ENCODE measurements at places on chromosomes 2 and 18. TPM values are rescaled to one million over a fixed set of nuclear protein-coding genes. Genes with fewer than 3 reads are reported as not detected.
A peak's percentile ranks its signal among the peaks of the same experiment; 100 is the strongest.

DNA sequence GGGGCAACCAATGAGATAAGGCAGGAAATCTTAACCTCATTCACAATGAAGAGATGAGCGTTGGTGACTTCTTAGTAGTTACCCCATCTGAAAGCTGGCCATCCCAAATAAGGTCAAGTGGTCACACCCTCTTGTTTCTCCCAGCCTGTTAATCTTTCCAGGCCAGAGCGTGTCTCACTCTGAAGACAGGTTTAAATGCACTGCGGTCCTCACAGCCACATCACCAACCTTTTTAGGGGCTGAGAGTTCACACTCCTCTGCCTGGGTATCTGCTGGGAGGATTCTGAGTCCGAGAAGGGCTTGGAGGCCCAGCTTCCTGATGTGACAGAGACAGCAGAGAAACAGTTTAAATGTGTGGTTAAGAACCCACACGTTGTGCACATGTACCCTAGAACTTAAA lies 13.3 kb upstream of the CNGA3 start:
- no peak for DNase-seq

GRCh38 chr2:230823264-230823964 lies 41.3 kb upstream of the ITM2C start:
- no peak for DNase-seq

- DNase-seq, result no peak
These were observed 4.5 kb downstream of the INPP5D start for GRCh38 chr2:233064530-233065199.

DNA sequence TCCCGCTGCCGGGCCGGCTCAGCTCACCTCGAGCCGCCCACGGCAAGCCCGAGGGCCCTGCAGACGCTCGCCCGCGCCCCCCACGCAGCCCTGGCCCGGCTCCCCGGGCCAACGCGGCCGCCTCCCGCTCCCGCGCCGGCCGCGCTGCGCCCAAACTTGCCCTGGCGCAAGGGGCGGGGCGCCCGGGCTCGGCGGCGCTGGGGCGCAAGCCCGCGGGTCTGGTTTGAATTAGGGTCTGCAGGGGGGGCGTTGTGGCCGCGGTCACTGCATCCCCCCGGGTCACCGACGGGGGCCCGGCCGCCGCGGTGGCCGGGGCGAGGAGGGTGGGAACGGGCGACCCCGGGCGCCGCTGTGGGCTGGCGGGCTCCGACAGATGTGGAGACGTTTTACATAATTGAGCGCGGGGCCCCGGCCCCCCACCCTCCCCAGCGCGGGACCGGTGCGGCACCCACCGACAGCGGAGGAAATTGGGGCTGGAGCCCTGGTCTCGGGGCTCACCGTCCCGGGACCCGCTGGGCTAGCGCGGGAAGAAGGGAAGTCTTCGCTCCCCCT lies 690 bp downstream of the SDC1 start:
- no peak for DNase-seq

DNA sequence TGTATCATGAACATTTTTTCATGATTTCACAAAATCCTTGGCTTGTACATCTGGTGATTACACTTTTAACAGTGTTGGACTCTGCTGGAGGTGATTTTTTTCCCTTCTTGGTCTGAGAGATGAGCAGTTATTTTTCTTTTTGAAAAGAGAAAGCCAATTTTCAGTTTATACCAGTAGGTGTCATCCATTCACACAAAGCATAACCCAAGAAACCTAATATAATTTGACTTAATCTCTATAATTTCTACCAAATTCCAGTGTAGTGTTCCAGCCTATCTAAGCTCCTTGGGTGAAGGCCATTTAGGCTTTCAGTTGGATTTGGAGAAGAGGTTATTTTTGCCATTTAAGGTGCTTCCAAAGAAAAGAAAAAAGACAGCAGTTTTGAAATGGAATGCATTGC lies 7.7 kb upstream of the ICOS start:
- no peak for DNase-seq

DNA sequence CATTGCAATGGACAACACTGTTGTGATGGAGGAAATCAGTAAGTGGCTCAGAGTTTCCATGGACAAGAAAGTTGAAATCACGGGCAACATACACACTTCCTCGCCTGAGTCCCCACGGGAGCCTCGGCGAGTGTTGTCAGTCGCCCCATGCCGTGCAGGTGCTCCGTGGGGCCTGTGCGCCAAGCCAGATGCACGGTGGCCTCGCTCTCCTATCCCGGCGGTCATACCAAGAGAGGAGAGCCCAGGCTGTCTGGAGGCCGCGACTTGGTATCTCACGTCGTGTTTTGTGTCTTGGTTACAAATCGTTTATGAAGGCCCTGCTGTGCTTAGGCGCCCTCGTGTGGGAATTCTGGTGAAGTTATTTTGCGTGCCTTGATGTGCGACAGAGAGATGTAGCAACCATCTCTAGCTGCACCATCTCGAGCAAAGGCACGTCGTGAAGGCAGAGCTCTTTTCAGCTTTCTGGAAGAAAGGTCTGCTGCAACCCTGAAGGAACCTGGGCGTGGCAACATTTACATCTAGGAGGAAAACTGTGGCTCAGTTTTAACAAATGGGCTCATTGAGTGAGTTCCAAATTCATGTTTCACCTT lies 21.8 kb downstream of the ATG4B start:
- no peak for DNase-seq

GRCh38 chr2:97011977-97012569 lies 25.7 kb upstream of the FAM178B start:
- DNase-seq, result peak; percentile 33

DNA sequence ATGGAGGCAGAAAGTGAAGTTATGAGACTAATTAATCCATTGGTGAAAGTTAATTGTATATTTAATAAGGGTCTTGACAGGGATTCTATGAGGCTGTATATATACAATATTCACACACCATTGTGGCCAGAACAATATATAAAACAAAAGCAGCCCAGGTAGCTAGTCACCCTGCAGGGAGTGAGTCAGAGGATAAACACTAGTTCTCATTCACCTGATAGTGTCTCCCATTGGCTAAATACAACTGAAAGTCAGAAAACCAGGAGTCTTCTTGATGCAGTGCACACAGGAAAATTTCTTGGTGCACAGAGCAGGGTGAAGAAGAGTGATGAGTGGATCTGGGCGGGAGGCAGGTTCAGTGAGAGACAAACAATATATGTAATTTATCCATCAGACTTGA lies 465.2 kb downstream of the ERBB4 start:
- no peak for DNase-seq

- DNase-seq, result no peak
These were observed 45.4 kb upstream of the CCDC150 start for GRCh38 chr2:196594158-196594557.

DNA sequence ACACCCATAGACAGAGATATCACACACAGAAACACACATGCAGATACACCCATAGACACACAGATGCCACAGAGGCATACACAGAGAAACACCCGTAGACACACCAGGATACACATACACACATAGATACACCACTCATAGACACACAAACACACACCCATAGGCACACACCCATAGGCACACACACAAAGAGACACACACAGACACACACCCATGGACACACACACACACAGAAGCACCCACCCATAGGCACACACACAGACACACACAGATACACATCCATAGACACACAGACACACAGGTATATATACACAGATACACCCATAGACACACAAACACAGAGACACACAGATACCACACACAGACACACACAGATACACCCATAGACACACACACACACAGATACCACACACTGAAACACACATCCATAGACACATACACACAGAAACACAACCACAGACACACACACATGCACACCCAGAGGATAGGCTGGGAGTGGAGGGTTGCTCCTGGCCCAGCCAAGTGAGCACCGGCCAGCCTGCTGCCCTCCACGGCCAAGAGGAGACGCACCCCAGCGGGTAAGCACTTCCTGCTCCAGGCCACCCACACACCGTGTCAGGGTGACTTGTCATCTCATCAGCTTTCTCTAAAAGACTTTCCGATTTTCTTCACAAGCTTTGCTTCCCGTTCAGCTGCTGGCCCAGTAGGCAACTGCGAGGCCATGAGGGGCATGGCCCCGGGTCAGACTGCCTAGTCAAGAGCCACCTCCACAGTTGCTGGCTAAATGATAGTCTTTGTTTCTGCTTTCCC lies 14.1 kb upstream of the CNNM3 start:
- DNase-seq, result no peak

GRCh38 chr2:118239284-118239683 lies 151.0 kb downstream of the INSIG2 start:
- no peak for DNase-seq

- no peak for DNase-seq
These were observed 105.6 kb downstream of the CSRNP3 start for GRCh38 chr2:165575044-165575615.

- DNase-seq, result no peak
These were observed 273.1 kb downstream of the NAPG start for GRCh38 chr18:10798727-10799550.

DNA sequence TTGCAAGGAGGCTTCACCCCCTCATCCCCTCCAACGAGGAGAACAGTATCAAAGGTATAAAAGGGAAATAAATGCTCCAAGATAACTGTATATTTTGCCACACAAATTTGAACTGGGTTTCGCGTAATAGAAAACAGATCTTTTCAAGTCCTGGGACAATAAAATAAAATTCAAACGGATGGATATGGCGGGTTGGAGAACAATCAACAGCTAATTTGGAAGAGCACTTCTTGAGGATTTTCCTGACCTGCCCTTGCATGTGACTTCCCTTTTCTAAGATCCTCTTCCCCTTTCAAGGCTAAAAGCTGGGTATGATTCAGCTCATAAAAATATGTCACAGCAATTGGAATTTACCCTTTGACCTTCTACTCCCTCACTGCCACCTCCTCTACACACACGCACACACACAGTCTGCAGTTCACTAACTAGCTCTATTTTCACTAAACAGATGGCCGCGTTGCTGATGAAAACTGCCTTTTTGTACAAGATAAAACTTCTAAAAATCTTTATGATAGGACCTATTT lies 386.9 kb downstream of the FIGN start:
- DNase-seq, result peak; percentile 59

DNA sequence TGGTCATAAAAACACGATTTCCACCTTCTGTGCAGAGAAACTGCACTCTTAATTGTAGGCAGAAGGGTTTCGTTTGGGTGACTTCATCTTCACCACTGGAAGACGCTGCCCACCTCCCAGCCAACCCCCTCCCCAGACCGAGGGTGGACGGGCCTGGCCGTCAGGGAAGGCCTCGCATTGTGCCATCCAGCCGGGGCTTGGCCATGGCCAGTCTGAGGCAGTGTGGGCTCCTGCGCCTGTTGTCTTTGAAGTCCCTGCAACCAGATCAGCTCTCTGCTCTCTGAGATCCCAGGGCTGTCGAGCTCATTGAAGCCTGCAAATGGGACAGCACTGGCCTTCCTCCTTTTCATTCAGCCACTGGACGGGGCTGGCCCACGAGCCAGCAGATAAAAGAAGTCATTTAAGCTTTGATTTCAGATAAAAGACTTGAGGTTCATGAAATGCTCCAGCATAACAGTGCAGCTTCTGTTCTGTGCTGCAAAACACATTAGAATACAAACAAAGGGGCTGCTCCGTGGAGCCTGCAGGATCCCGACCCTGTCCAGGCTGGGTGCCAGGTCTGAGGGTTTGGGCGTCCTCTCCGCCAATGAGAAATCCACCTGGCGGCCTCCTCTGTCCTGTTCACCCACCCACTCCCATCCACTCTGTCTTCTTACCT lies 253.5 kb downstream of the LDLRAD4 start:
- DNase-seq, result no peak

- no peak for DNase-seq
These were observed 77.4 kb downstream of the DYSF start for GRCh38 chr2:71530641-71531332.

- DNase-seq, result no peak
These were observed 21.0 kb upstream of the CYRIA start for GRCh38 chr2:16686641-16687040.

DNA sequence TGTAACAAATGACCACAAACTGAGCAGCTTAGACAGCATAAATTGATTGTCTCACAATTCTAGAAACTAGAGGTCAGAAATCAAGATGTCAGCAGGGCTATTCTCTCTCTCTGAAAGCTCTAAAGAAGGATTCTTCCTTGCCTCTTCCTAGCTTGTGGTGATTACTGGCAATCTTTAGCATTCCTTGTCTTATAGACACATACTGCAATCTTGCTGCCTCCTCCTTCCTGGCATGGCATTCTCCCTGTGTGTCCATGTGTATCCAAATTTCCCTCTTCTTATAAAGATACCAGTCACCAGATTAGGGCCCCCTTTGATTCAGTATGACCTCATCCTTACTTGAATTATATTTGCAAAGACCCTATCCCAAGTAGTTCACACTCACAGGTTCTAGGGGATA lies 2.3 kb downstream of the ASB3 start:
- no peak for DNase-seq

DNA sequence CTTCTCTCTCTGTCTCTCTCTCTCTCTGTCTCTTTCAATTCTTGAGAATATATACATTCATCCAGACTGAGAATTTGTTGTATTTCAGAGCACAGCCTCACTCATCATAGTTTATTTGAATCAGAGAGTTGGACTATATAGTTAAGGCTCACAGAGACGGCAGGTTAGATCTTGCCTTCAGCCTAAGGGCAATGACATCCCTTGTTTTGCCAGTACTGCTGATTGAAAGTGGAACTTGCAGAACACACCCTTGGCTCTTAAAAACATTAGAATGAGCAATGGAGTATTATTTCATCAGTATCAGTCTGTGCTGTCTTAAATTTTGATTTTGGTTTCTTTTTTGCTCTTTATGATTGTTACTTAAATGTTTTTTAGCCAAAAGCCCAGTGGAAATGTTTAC lies 62.0 kb upstream of the DSG1 start:
- DNase-seq, result no peak

Gene FBXO15
- not detected for total RNA-seq

Gene DNAH7
- total RNA-seq, result 0.11 TPM

Gene COMMD1
- 42.3 TPM for total RNA-seq

Gene SERPINB10
- not detected for total RNA-seq

Gene DSG4
- total RNA-seq, result not detected

Gene GPBAR1
- 0.07 TPM for total RNA-seq

Gene IL1RL1
- total RNA-seq, result 144 TPM

Gene M1AP
- total RNA-seq, result not detected

Gene POTEJ
- 0.07 TPM for total RNA-seq

All from pulmonary artery endothelial cell (primary cell).